ENCODE measurements at places on chromosomes 3 and 15.

- no peak for DNase-seq
Measured at GRCh38 chr3:152376351-152377183, 107.8 kb downstream of the MBNL1 start.

- DNase-seq = no peak
Measured at GRCh38 chr3:37241880-37242279, 67.5 kb upstream of the LRRFIP2 start.

DNA sequence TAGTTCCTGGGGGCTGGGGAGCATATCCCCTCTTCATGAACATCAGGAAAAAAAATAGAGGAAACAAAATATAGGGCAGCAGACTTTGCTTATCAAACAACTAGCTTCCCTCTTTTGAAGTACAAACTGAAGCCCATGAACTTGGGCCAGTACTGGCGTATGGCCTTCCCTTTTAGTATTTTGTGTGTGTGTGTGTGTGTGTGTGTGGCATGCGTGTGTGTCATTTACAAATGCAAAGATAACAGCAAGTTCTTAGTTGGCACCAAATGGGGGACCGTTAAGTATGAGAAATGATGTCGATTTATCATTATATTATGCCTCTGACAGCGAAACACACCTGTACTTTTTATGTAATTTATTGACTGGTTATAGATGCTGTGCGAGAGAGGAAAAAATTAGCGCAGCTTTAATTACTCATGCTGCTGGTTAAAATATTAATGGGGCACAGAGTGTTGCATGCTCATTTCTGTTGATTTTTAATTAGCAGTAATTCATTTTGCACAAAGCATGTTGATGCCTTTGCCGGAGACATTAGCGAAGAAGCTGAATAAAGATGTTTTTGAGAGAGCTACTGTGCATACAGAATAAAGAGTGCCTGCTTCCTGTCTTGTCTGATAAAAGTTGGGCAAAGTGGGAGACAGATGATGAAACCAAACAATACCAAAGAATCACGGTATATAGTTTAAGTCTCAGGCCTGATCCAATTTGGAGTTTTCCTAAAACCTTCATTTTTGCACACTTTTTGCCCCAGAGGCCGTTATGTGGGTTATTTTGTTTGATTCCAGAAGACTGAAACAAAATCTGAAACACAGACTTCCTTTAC lies 297.1 kb downstream of the SATB1 start:
- DNase-seq = no peak

DNA sequence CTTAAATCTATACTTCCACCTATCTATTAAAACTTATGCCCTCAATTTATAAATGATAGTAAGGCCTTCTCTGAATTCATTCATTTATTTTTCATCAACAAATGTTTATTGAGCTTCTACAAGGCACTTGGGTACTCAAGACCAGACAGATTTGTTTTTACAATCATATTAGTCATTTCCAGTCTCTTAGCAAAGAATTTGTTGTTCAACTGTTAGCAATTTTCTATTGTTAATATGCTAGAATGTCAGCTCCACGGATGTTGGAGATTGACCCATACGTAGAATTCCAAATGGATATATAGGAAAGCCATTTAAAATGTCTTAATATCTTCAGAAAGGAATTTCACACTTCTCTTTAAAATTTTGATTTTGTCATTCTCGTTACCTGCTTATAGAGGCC lies 36.7 kb downstream of the ZBTB38 start:
- DNase-seq = no peak

DNA sequence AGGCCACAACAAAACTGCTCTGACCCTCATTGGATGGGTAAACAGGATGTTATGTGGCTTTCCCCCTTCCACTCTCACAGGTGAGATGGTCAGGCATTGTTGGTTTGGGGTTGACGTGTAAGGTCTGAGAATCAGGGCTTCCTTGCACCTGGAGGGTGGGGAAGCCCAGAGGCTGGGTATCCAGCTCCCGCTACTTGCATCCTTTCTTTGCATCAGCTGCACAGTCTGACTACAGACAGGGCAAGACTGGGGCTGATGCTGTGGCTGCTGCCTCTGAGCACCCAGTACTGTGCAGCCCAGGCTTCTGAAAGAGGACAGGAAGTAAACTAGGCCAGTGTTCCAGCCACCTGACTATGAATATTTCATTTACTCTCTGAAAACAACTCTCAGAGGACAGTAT lies 58.0 kb upstream of the ATP2B2 start:
- no peak for DNase-seq
